ENCODE measurements at places on chromosomes 5 and 9.

GRCh38 chr5:135027266-135027696 is 6.7 kb downstream of the PITX1 start:
- no peak for DNase-seq

DNA sequence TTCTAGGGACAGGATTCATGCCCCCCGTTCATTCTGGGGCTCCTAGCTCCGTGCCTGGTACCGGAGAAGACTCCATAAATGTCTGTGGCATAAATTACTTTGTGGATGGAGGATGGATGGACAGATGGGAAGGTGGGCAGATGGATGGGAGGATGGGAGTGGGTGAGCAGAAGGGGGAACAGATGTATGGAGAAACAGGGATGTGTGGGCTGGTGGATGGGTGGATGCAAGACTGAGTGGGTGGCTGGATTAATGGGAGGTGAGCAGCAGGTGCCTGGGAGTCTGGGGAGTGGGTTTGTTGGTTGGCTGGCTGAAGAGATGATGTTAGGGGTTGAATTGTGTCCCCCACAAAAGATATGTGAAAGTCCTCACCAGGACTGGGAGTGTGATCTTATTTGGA is 43.5 kb downstream of the SARDH start:
- DNase-seq: no peak

- no peak for DNase-seq
These were observed 160.8 kb downstream of the DNAH5 start for GRCh38 chr5:13783726-13784125.

- no peak for DNase-seq
These were observed 110.8 kb downstream of the HMHB1 start for GRCh38 chr5:143922718-143923117.

DNA sequence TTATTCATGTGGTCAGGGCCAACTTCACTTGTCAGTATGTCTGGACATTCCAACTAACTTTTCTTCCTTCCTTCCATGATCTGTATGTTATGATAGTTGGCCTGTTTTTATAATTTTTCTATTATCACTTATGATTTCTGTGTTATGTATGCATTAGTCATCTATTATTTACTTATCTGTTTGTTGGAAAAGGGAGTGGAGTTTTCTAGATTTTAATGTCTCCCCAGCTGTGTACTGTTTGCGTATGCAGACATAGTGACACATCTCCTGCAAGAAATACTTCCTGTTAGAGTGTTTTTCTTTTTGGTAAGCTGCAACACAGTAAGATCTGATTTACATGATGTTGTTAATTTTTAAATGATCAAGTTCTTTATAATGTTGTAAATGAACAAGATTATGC is 8.7 kb upstream of the INSYN2B start:
- no peak for DNase-seq

- no peak for DNase-seq
These were observed 49.7 kb downstream of the ACTBL2 start for GRCh38 chr5:57432876-57433275.

GRCh38 chr5:129500101-129500500 is 40.0 kb downstream of the ADAMTS19 start:
- DNase-seq: no peak

GRCh38 chr9:114264806-114265550 is 57.9 kb upstream of the ORM1 start:
- DNase-seq: no peak

- no peak for DNase-seq
These were observed 99.2 kb upstream of the SLC30A5 start for GRCh38 chr5:68994645-68995044.

DNA sequence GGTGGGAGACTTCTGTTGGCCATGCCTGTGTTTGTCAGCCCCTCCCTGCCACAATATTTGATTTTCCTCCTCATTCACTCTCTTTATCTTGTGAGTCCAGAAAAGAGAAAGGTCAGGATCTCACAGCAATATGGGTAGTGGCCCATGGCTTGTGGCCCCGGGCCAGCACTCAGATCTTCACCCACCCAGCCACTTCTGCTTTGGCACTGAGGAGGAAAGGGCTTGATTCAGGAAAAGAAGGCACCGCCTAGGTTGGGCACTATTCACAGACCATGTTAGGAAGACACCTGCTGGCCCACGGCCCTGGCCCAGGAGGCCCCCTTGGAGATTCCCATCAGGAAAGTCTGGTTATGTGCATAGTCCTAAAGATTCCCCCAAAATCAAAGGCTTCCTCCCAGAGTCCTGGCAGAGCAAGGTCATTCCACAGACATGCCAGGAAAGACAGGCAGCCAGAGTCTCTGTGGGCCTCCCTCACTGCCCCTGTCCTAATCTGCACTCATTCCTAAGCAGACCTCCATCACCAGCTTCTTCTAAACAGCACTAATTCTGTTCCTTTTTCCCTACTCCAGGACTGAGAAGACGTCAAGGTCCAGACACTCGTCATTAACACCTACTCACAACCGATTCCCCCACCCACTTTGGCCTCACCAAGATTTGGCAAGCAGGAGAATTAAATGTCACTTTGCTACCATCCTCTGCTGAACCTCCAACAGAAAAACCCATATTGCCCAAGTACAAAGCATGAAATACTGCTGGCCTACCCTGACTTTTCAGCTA is 179.3 kb downstream of the DEPDC1B start:
- DNase-seq: no peak

- no peak for DNase-seq
These were observed 445.3 kb downstream of the DMRT2 start for GRCh38 chr9:1495282-1496030.

- DNase-seq: no peak
These were observed 35.9 kb upstream of the PWWP2A start for GRCh38 chr5:160155017-160155750.

GRCh38 chr5:180290568-180291233 is 1.2 kb downstream of the MAPK9 start:
- DNase-seq: no peak

GRCh38 chr9:107894572-107895261 is 405.1 kb upstream of the KLF4 start:
- no peak for DNase-seq

DNA sequence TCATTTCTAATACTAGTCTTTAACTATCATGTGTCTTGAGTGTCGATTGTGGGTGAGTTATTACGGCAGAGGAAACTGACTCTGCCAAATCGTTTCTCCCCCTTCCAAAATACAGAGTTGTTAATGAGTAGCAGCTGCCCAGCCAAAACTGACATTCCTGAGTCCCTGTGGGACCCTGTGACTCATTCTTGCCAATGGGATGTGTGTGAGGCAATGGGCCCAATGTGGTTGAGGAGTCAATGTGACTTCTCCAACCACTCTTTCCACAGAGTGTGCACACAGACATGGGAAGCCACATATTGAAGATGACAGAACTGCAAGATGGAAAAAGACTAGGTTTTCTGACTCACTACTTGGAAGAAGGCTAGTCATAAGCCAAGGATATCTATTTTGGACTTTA is 434.7 kb downstream of the DTWD2 start:
- DNase-seq: no peak

DNA sequence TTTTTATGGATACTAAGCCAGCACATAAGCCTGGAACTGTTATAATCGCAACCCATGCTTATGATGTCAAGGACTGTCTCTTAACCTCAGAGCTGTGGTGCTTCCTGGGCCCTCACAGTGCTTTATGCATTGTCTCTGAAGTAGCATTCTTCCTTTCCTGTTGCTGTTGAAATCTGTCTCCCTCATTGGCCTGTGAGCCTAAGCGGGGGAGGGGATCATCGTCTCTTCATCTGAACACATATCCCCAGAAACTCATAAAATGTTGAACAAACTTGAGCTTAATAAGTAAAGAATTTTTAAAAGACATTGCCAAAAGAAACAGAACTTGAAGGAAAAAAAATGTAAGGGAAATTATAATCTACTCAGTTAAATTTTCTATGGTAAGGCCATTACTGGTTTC is 80.3 kb downstream of the SGCD start:
- no peak for DNase-seq

- DNase-seq: no peak
These were observed 28.5 kb downstream of the GLRA1 start for GRCh38 chr5:151896031-151896691.

GRCh38 chr5:20113031-20113715 is 125.2 kb upstream of the CDH18 start:
- no peak for DNase-seq

- peak; percentile 83 for DNase-seq
These were observed 1.3 kb upstream of the ERBIN start for GRCh38 chr5:65925044-65925600.

DNA sequence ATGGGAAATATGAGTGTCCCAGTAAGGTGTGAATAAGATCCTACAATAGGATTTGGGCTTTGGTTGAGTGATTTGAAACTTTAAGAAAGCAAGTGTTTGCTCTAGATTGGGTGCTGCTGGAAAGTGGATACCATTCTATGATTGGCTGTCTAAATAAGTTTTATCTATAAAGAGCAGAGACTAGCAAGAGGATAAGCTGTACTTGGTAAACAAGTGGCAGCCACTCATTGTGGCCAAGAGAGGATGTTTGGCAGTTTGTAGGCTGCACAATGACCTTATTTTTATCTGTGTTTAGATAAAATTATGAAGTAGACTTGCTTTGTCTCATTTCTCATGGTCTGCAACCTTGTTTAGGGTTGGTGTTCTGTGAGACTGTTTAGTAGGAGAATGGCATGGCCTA is 341.6 kb upstream of the PIK3R1 start:
- DNase-seq: no peak

GRCh38 chr9:110133059-110133458 is 74.9 kb downstream of the C9orf152 start:
- no peak for DNase-seq

DNA sequence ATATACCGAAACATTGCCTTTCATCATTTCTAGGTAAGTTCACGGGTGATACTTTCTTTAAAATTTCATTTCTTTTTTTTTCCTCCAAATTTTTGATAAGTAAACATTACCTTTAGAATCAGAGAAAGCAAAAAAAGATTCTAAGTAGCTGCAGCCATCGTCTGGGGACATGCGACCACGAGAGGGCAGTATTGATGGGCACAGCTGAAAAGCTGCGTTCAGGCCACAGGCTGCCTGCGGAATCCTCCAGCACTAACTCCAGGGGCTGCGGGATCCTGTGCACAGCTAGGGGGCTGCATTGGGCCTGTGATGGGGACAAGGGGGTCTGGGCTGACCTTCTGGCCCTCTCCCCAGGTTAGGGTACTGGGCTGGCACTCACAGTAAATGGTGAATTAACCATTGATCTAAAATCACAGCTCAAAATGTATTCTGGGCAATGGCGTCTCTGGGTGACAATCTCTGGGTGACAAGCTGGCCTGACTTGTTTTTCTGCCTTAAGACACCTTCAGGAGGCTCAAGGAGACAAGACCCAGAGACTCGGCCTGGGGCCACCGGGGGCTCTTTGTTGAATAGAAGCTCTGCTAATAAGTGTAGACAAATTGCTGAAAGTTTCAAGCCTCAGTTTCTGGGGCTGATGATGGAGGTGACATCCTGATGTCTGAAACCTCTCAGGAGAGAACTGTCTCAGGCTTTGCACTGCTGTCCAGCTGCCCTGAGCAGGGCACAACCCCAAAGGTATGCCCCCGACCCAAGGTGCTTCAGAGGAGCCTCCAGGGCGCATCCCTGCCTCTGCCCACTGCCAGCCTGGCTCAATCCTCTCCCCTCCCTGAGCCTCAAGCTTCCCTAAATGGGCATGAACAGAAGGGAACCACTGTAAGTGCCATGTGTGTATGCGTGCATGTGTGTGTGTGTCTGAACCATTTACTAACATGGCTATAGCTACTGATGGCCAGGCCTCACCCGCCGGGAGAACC is 44.3 kb upstream of the SARDH start:
- no peak for DNase-seq

GRCh38 chr9:130642926-130643325 is 21.5 kb upstream of the PRDM12 start:
- DNase-seq: no peak

DNA sequence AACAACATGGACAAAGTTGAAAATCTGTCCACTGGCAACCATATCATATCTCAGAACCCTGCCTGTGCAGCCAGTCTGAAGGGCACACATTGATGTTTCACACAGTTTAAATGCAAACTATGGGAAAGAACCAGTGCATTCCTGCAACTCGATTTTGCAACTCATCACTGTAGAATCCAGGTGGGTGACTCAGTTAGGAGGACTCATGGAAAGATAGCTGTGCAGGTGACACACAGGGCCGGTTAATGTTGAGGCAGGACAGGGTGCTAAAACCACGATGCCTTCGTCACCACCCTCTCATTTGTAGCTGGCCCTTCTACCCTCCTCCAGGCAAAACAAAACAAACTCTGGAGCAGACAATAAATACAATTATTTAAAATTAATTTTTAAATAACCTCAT is 62.8 kb downstream of the TLE1 start:
- no peak for DNase-seq

GRCh38 chr5:88090506-88090905 is 178.1 kb downstream of the TMEM161B start:
- DNase-seq: no peak

DNA sequence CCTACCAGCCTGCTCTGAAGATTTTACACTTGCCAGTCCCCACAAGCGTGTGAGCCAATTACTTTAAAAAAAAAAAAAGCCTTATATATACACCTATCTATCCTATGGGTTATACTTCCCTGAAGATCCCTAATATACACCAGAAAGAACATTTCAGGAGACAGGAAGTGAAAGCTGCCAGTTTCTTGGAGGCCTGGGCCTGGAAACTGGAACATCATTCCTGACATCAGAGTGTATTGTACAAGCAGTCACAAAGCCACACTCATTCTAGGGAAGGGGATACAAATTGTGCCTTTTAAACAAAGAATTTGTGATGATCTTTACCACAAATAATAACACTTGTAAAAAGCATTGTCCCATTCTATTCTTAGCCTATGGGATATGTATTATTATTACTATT is 98.3 kb upstream of the FBN2 start:
- DNase-seq: no peak

DNA sequence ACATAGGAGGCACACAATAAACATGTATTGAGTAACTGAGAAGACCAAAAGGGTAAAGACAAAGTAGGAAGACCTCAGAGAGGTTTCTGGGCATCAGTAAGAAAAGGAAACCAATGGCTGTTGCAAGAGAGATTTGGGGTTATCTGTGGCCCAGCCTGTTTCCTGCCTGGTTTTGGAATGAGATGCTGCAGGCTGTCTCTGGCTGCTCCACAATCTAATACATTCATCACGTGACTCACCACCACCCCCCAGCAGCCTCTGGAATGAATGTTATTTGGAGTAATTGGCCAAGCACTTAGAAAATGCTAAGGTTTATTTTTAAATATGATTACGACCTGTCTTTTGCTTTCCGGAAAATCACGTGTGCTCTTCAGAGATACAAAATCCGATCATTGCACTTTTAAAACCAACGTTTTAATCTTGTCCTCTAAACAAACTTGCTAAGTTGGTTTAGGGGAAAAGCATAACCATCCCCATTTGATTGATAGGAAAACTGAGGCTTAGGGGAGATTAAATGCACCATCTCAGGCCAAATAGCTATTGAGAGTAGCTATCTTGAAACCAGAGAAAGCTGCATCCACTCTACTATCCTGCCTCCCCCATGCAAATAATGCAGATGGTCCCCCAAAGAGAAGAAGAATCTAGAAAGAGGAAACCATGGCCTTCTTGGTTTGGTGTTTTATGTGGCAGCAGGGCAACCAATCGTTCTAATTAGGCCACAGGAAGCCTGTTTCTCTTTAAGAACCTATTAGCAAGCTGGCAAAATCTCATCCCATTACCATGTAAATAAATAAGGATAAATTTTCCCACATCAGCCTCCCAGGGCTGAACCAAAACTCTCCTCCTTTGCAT is 151.8 kb upstream of the ADRA1B start:
- DNase-seq: no peak

GRCh38 chr5:149133795-149134777 is 7.2 kb upstream of the ABLIM3 start:
- no peak for DNase-seq

GRCh38 chr5:13188371-13188770 is 756.1 kb downstream of the DNAH5 start:
- no peak for DNase-seq
